Hypothalamus (tissue), 51 donors: ENCODE measurements at places on chromosomes 7 and 10.

- no peak for DNase-seq
Measured at GRCh38 chr10:25300073-25300472, 125.3 kb downstream of the GPR158 start.

DNA sequence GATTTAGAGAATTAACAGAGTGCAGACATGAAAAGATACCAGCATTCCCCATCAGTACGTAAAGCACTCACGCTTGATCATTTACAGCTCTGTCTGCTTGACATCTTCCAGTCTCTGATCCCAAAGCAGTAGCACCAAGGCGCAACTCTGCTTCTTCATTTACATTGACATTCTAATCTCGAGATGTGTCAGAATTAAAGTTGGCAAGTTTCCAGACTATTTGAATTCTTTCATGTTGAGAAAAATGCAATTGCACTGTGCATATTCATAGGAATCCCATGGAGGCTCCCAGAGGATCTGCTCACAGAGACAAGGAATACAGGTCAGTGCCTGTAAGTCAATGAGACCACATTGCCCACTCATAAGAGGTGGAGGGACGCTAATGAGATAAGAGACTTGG, 183.9 kb downstream of the LRRN3 start:
- DNase-seq: no peak

- no peak for DNase-seq
Measured at GRCh38 chr7:142880876-142881505, 4.6 kb downstream of the TRPV6 start.

DNA sequence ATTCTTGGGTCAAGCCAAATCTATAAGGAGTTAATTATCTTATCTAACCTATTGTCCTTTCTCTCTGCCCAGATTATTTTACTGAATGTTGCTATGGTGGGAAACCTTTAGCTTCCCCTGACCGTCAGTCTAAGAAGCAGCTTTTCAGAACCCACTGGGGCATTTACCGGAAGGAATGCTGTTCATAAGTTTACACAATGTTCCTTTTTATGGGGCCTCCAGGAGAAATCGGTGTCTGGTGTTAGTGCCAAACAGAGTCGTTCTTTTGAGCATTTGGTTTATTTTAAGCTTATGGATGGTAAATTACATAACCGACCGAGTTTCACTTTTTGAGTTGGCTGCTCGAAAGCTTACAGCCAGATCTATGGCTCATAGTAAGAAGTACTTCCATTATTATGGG, 111.9 kb downstream of the CACNB2 start:
- DNase-seq: no peak

- peak; percentile 3 for DNase-seq
Measured at GRCh38 chr10:63115732-63116383, 17.3 kb upstream of the NRBF2 start.

DNA sequence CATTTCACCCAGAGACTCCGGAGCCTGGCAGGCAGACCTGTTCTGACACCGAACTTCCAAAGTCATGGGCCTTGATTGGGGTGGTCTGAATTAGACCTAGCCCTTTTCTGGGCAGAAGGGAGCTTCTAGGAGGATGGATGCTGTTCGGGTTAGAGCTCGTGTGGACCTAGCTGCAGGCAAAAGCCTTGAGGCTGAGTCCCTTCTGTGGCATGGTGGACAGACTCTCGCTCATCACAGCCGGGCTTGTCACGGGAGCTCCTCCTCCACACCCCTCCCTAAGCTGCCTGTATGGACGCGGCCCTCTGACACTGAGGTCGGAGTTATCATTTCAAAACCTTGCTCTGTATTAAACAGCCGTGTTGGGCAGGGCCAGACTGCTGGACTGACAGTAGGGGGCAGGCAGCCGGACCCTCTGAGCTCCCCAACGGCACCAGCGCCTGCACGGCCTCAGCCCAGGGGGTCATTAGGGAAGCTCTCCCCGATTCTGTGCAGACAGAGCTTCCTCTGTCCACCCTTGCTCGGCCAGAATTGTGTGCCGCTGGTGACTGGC, 2.2 kb downstream of the IRF5 start:
- DNase-seq: no peak

DNA sequence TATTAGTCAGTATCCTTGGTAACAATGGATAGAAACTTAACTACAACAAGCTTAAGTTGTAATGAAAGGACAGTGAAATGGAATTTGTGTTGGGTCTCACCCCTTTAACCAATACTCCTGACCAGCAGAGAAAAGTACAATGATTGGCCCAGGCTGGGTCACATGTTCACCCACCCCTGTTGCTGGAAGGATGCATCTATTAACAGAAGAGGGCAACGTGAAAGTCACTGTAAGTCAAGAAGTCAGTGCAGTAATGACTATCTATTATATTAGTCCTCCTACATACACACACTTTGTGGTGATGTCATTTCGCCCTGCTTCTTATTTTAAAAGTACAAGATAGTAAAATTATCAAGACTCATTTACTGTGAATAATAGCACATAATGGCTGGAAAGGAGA, 16.2 kb downstream of the PNLIPRP2 start:
- DNase-seq: no peak

DNA sequence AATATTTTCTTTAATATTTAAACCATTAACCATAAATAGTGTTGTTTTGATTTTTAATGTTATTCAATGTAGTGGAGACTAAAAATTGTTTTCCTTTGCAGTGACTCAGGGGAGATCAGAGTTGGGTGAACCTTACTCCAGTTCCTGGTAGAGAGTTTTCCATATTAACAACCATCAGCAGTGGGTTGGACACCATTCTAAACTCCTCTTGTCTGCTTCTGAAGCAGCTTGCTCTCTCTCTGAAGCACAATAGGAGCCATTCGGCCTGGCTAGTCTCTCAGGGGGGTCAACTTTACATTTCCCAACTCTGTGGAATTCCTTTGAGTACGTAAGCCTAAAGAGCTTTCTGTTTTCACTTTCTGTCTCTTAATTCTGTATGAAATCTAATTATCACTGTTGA, 9.4 kb upstream of the NRG3 start:
- DNase-seq: no peak

DNA sequence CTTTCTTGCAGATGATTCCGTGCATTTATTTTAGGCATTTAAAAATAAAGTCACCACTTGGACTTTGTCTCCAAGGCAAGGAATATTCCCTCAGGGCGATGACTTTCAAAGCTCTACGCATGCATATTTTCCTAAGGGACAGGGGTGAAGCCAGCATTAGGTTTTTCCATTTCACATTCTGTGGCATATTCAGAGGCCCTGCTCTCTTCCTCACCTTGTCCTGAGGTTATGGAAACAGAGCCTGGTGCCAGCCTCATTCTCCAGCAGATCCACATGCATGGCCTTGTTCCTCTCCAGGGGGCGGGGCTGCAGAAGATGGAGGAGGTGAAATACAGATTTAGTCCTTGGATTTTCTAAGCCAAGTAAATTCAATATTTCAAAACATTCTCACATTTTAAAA, 11.6 kb upstream of the LYZL1 start:
- DNase-seq: no peak

DNA sequence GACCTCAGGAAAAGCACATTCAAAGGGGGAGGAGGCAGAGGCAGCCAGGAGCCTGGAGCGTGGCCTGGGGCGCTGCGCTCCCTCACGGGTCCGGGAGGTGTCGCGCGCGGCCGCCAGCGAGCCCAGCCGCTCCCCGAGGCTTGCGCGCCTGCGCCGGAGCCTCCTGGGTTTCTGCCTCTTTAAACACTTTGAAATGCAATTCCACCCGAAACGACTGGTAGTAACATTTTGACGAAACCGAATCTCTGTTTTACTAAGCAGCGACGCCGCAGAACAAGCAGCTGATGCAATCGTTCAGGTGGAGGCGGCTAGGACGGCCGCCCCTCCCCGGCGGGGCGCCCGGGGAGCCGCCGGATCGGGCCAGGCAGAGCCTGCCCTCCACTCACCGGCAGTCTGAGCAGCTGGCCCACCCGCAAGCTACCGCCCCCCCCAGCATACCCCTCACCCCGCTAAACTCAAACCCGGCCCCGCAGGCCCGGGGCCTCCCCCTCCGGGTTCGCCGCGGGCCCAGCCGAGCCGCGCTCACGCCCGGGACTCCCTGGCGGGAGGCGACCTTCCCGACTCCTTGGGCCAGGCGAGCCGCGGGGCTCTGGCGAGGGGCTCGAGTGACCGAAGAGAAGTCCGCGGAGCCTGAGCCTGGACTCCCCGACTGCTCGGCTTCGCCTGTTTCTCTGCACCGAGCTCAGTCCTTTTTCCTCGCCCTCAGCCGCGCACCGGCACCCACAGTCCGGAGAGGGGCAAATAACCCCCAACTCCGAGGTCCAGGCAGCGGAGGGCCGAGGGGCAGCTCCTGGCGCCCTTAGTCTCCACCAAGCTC, 3.2 kb downstream of the MKX start:
- peak; percentile 26 for DNase-seq

DNA sequence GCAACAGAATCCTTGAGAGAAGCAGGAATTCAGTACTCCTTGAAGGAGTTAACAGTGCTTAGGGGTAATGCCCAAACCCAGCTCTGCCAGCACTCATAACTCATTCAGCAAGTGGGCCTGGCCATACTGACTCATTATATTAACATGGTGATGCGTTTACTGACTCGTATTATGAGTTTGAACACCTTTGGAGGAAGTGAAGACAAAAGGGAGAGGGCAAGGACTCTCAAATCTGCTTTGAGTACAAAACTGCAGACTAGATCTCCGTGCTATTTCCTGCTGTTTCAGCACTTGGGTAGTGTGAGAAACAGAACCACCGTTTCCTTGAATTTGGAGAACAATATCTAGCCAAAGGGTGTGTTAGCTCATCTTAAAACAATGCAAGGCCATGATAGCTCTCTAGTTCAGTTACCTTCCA, 30.8 kb downstream of the SLC16A9 start:
- no peak for DNase-seq
